CD4-positive, alpha-beta T cell treated with Interleukin-15 for 4 hours (primary cell): ENCODE measurements at places on chromosomes 13 and 19.

- no peak for DNase-seq
These were observed 53.9 kb upstream of the OLFM4 start for GRCh38 chr13:52974711-52975110.

DNA sequence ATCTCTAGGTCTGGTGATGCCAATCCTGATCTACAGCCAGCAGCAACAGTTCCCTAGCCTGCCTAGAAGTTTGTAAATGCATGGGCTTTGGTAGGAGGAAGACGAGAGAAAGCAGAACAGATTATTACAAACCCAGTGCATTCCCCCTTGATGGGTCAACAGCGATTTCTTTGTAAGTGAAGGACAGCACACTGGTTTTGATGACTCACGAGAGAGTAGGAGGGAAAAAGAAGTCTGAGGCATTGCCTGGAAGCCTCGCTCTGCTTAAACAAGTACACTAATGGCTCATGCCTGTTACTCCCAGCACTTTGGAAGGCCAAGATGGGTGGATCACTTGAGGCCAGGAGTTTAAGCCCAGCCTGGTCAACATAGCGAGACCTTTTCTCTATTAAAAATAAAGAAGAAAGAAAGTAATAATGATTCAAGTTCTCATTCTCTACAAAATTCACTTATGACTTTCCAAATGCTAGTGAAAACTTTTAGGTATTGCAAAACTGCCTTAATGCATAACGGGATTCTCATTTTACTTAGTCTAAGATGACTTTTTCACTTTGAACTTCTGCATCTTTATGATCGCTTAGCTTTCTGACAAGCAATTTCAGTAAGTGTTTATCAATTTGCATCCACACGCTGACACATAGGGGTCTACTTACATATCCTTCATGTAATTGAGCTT is 47.7 kb upstream of the USPL1 start:
- no peak for DNase-seq

DNA sequence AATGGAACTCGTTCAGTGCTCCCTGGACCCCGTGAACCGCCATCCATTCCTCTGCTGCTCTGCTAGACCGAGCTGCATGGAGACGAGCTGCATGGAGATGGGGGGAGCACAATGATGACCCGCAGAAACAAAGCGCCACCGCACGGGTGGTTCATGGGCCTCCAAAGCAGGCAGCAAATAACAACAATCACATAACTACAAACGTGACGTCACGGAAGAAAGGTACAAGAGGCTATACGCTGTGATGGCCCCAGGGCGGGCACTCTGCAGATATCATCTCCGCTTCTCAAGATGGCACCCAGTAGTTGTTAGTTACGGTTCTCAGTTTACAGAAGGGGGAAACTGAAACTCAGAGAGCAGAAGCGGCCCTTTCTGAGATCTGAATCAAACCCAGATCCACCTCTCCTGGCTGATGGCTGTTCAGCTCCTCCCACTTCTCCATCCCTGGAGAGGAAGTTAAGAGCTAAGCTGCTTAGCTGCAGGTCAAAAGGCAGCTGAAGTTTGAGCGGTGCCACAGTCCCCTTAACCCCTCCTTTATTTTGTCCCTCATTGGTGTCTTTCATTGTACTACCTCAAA is 1.7 kb downstream of the ATP13A1 start:
- DNase-seq: peak; percentile 41

- no peak for DNase-seq
These were observed 46.4 kb upstream of the ZNF536 start for GRCh38 chr19:30325676-30326392.

- DNase-seq: no peak
These were observed 108.6 kb downstream of the ELF1 start for GRCh38 chr13:40910324-40911050.
